Inflammatory macrophage (primary cell): ENCODE measurements at places on chromosomes 6 and 20.

DNA sequence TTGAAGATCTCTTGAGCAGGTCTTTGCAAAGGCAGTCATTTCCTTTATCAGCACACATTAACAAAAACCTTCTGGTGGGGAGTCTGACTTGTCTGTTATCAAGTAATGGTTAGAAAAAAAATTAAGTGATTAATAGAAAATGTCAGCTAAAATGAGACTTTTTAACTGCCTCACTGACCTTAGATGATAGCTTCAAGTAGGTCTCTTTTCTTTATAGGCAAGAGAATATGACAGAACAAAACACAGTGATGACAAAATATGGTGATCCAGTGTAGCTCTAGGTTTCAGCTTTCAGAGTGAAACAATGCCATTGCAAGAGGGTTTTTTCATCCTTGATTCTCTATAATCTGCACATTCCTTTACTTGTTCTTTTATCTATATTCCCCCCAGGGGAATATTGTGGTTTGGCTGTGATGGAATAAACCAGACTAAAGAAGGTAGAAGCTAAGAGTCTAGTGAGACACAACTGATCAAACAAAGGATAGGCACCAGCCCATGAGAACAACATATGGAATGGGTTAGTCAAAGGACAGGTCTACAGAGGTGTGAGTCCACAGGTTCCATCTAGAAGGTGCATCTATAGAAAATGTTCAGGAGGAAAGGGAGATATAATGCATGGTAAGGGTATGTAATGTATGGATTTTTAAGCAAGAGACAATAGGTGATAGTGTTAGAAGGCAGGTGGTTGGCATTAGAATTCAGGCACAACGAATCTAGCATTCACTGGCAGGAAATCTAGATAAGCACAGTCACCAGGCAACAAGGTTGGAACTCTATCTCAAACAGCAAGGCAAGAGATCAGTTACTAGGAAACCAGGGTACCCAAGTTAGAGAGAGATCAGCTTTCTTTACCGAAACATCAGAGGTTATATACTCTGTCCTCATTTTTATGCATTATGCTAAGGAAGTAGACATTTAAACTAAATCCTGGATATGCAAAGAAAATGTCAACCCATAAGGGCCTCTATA is 228.9 kb upstream of the SMLR1 start:
- DNase-seq, result no peak

DNA sequence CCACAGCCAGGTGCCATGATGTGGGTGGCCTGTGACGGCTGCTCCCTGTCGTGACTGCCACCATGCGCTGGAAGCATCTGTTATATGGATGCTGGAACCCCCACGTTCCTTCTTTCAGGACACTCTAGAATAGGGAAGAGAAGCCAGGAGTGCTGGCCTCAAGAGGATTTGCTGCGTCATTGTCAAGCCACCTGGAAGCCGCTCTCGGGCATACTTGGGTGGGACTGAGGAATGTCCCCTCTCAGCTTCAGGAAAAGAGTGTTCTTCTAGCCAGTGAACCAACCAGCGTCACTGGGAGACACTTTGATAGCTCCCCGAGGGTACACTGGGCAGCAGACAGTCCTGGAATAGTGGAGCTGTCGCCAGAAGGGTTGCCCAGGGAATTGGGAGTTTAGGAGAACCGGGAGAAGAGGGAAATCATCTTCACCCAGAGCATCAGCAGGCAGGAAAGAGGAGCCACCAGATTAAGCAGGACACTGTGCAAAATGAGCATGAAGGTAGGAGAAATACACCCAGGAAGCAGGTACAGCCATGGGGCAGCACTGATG is 130.8 kb upstream of the SASH1 start:
- DNase-seq, result no peak

GRCh38 chr6:10722570-10722819 is 375 bp upstream of the TMEM14C start:
- no peak for DNase-seq

GRCh38 chr20:51562332-51563173 is 20.0 kb upstream of the NFATC2 start:
- peak; percentile 20 for DNase-seq

GRCh38 chr6:121485359-121485811 is 49.9 kb downstream of the GJA1 start:
- no peak for DNase-seq

DNA sequence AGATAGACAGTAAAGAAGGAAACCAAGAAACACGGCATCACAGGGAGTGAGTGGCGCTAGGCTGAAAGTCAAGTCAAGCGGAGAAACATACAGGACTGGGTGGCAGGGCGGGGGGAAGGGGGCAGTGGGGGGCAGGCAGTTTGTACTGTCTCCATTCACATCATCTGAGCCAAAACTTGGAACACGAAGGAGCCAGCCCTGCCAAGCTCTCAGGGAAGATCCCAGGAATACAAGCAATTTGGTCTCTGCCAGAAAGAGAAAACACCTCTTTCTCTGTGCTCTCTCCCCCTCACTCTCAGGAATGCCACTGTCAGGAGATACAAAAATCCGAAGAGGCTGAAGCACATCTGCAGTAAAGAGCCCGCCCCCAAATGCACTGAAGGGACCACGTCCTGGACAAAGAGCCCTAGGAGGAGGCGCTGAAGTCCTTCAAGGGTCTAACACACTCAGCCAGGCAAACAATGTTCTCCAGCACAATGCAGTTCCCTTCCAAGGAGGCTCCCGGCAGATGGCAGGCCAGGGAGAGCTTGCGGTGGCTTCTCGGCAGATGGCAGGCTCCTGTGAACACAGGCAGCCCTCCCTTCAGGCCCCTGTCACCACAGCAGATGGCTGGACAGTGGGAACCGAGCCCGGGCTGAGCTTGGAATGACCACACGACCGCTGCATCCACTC is 90.0 kb downstream of the ATP9A start:
- DNase-seq, result no peak

GRCh38 chr20:63425846-63426485 is 46.5 kb downstream of the KCNQ2 start:
- DNase-seq, result no peak

- DNase-seq, result peak; percentile 92
Measured at GRCh38 chr20:1204113-1204512, 859 bp downstream of the C20orf202 start.

- DNase-seq, result no peak
Measured at GRCh38 chr6:127391094-127391953, 47.9 kb upstream of the ECHDC1 start.

DNA sequence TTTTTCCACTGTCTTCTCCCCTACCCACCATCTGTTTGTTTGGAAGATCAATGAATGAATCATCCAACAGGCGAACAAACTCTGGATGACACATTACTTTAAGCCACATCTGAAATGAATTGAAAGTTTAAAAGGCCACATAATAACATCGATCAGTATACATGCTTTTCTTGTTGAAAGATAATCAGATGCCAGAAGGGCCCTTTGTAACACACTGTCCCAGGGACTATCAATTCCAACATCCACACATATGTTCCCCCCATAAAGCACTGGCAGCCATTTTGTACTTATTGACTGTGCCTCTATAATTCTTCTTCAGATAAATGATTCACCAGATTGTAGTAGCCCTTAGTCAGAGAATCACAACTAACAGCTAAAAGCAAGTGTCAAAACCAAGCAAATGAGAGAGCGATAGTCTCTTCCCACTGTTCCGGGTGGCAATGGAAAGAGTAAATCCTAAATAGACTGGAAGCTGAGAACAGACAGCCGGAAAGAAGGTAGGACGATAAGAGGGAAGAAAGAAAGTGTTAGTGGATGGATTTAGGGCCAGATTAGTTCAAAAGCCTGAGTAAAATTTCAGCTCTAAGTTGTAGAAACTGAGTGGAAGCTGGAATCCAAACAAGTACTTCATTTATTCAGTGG is 184.9 kb upstream of the TENT5A start:
- no peak for DNase-seq

- DNase-seq, result no peak
Measured at GRCh38 chr20:9523636-9524035, 9.2 kb downstream of the LAMP5 start.

- no peak for DNase-seq
Measured at GRCh38 chr6:121884091-121884490, 448.6 kb downstream of the GJA1 start.

GRCh38 chr6:4858194-4859015 is 82.2 kb downstream of the CDYL start:
- DNase-seq, result peak; percentile 37

DNA sequence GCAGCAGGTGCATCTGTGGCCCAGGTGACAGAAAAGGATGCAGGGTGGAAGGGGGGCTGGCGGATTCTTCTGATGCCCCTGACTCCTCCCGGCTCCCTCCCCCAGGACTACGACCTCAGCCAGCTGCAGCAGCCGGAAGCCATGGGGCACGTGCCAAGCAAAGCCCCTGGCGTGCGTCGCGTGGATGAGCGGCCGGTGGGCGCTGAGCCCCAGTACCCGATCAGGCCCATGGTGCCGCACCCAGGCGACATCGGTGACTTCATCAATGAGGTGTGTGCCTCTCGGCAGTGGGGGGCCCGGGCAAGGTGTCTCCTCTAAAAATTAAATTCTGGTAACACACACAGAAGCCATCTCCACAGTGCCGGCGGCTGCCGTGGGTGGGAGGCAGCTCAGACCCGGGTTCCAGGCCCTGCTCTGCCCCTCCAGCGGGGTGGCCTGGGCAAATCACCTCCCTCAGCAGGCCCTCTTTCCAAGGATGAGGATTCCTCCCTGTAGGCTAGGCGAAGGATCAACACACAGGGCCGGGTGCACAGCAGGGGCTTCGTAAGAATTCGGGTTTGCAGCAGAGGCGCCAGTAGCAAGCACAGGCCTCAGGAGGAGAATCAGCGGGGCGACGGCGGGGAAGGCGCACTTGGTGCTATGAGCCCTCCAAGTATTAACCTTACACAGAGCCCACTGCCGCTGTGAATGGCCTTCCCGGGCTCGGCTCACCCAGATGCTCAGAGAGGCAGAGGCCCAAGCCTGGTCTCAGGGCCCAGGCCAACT is 131.5 kb downstream of the TAF4 start:
- no peak for DNase-seq

- DNase-seq, result no peak
Measured at GRCh38 chr20:13809373-13809772, 24.5 kb downstream of the NDUFAF5 start.

GRCh38 chr20:52746190-52746589 is 226.0 kb upstream of the TSHZ2 start:
- DNase-seq, result no peak

DNA sequence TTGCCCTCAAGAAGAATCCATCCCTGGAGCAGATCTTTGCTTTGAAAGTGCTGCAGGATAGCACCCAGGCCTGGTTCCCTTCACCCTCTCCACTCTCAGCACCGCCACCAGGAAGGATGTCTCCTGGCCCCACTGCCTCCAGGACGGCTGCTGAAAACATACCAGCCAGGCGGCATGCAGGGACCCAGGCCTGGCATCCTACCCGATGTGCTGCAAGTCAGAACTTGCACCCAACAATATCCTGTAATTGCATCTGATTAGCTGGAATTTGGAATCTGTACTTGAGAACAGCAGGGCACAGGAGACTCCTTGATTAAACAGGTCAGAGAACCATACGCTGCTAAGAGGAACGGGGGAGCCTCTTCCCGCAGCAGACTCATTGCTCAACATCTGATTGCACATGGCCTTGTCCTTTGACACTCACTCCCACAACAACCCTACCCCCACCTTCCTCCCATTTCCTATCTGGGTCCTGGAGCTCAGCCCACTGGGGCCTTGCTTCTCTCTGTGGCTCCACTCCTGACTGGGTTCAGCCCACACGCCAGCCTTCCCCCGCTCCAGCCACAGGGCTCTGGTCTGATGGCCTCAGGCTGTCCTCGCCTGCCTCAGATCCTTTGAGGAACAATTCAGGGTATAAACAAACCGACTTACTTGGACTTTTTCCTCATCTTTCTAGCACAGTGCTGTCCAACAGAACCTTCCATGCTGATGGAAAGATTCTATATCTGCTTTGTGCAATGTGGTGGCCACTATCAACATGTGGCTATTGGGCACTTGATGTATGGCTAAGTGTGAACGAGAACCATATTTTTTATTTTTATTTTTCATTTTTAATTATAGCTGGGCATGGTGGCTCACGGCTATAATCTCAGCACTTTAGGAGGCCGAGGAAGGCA is 78.0 kb downstream of the FGD2 start:
- peak; percentile 100 for DNase-seq

- no peak for DNase-seq
Measured at GRCh38 chr20:45154183-45154582, 20.5 kb upstream of the PI3 start.

GRCh38 chr20:59359906-59360725 is 59.7 kb downstream of the EDN3 start:
- DNase-seq, result no peak

DNA sequence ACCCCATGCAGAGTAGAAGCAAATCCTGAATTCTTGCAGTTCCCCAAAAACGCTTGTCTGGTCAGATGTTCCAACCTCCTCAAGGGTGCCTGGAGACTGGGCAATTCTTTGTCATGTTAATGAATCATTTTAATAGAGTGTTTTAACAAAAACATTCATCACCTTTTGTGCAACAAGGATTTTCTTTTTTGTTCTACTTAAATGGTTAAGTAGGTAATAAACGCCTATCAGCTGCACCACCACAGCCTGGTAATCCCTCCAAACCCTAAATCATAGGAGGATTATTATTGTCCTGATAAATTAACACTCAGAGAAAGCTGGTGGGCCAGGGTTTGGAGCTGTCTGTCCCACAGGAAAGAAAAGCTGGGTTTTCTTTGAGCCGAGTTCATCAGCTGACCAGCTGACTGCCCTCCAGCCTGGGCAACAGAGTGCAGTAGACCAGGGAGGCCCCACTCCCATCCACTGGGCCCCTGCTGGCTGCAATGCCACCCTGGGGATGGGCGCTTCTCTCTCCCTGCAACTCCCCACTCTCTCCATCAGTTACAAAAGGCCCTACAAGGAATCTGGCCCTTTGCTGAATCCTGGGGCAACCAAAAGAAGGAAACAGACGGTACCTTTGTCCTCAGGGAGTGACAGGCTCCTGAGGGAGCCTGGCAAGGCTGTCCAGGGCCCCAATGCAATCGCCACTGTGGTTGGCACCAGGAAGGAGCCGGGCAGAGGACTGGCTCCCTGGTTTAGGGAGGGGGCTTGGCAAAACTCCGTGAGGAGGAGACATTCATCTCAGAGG is 23.1 kb upstream of the BMP7 start:
- DNase-seq, result no peak

GRCh38 chr6:112883095-112883494 is 536.0 kb downstream of the RFPL4B start:
- DNase-seq, result no peak

DNA sequence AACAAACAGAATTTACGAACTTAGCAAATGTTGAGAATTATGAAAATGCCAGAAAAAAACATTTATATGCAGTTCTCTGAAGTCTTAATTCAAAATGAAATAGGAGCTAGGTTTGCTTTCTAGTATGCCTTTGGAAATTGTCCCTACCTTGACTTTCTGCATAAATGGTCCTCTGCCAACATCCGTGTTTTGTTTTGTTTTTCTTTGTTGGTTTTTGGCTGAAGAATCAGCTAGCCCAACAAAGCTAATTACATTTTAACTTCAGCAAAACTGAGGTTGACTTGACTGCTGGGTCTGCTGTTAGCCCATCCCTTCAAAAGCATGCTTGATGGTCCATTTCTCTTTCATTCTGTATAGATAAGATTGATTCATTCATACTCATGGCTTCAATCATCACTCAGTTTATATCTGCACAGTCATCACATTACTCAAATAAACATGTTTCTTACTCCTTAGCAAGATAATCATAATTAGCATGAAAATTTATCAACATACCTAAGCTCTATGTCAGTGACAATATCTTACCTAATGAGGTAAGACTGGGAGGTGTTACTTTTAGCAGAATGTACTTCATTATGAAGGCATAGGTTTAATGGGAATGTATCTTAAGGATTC is 76.4 kb downstream of the ADGRB3 start:
- no peak for DNase-seq
